ENCODE measurements at places on chromosomes 1 and 21. TPM values are rescaled to one million over a fixed set of nuclear protein-coding genes. Genes with fewer than 3 reads are reported as not detected.

GRCh38 chr1:158391099-158391498 lies 8.2 kb downstream of the OR10T2 start:
- DNase-seq, result no peak

DNA sequence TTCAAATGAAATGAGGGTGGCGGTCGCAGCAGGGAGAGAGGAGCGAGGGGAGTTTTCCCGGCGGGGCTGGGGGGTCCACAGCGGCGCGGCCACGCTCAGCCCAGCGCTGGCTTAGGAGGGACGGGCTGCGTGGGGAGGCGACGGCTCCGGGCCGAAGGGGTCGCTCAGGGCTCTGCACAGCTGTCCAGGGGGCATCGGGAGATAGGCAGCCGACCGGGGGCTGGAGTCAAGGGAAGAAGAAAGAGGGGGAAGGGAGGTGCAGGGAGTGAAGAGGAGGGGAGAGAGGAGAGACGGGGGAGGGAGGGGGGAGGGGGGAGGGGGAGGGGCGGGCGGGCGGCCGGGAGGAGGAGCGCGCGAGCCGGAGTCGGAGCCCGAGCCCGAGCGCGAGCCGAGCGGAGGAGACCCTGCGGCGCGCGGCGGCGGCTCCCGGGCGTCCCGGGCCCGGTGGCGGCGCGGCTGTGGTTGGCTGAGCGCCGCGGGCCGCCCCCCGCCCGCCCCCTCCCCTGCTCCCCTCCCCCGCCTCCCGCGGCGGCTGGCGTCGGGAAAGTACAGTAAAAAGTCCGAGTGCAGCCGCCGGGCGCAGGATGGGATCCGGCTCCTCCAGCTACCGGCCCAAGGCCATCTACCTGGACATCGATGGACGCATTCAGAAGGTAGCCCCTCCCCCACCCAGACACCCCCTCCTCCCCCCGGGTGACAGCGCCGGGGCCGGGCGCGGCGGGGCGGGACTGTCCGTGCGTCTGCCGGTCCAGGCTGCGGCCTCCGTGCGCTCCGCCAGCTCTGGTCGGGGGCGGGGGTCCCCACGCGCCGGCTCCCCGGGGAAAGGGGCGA lies at the start of gene PDE9A:
Gene PDE9A, plus strand, starts transcription at position 391 of the 831 bp plus-strand sequence. Its CDS starts 194 bp downstream, at position 585.
- DNase-seq, result peak; percentile 52

- no peak for DNase-seq
These were observed 2.8 kb downstream of the BATF3 start for GRCh38 chr1:212696721-212697331.

DNA sequence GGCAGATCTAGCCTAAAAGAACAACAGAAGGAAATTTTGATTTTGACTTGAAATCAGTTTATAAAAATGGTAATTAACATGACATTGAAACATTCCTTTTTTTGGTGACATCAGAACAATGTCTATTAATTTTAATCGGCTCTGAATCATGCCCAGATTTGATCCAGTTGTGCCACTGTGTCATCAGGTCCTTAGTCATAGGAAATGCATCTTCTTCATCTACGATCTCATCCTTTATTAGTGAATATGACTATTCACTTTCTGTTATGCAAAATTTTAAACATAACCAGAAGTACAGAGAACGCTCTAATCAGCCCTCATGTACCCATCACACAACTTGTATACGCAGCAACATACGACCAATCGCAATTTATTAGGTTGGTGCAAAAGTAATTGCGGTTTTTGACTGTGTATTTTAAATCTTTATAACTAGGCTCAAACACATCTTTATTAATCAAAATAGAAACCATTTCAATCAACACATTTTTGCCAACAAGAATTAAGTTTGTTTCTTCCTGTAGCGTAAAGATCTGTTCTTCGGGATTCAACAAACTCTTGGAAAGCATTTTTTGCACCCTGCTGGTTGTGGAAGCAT lies 40.3 kb upstream of the TLR5 start:
- DNase-seq, result no peak

GRCh38 chr21:14739590-14739989 lies 193.5 kb upstream of the SAMSN1 start:
- no peak for DNase-seq

The CENPF gene
- 2.9 TPM for total RNA-seq

DNA sequence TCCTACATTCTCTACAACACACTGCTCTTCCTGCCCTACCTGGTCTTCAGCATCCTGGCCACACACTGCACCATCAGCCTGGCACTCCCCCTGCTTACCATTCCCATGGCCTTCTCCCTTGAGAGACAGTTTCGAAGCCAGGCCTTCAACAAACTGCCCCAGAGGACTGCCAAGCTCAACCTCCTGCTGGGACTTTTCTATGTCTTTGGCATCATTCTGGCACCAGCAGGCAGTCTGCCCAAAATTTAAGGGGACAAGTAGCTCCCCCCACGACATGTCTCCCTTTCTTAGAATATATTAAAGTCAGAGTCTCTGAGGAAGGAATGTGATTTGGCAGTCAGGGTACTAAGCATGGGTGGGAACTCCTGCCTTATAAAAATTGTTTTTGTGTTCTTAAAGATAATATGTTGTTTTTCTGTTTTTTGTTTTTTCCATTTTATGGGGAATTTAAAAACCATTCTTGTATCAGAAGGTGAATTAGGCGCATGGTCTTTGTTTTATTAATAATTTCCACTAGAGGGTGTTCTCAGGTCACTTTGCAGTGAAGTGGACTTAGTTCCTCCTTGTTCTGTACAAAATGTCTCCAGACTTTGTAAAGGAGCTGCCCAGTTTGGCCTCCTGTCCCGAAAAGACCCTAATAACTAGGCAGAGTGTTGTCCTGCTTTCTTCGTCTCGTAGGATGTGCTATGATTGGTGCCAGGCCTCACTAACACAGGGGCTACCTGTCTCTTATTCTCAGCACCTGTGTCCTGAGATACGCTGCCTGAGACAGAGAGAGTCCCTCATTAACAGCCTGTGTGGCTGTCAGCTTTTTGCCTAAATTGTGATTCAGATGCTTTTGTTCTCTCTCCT lies 13.1 kb downstream of the UBIAD1 start:
- no peak for DNase-seq

DNA sequence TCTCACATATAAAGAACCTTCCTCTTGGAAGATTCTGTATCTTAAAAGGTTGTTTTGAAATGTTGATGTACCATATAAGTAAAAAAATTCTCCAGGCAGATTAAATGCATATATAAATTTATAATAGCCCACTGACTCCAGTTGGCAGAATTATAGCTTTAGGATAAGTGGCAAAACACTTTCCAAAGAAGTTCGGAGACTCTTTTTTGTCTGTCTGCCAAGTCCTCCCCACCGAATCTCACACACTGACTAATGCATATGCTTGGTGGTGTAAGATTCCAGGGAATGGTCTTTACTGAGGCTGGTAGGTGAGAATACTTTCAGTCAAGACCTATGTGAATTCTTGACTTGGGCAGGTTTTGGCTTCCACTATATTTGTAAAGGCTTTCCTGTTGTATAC lies 724.3 kb upstream of the CXADR start:
- no peak for DNase-seq

GRCh38 chr1:153490272-153491051 lies 30.0 kb upstream of the S100A7 start:
- peak; percentile 90 for DNase-seq

DNA sequence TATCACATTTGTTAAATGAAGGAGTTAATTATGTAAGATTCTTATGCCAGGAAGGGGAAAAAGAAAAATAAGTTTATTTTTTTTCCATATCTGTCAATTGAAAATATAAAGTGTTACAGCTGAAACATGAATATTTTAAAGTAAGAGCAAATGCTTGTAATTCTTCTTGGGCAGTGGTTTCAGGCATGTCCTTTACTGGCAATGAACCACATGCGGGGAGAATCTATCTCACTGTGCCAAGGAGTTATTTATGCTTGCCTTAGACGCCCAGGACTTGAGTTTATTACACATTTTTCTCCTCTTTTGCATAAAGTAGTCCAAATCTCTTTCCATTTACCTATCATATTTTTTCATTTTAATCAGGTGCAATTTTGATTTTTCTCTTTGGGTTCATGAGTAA lies 207.8 kb upstream of the NRIP1 start:
- DNase-seq, result no peak

The LCE3E gene
- total RNA-seq, result not detected

The FAM167B gene
- 2.3 TPM for total RNA-seq

The KRTAP19-7 gene
- total RNA-seq, result not detected

The ATXN7L2 gene
- total RNA-seq, result 29.4 TPM

DNA sequence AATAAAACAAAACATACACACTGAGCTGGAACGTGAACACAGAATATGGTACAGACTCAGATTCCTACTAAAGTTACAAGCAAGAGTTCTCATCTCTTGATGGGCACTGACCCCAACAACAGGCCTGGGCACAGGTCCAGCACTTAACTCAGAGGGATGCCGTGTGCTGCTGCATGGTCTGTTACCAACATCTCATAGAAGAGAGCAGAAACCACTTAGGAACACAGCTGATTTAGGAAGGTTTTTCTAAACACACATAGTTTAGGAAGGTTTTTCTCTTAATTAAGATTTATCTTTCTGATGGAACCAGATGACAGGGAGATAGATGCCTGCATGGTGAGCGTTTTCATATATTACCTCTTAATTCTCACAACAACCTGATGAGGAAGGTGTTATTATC lies 1.5 kb downstream of the GCLM start:
- DNase-seq, result no peak

DNA sequence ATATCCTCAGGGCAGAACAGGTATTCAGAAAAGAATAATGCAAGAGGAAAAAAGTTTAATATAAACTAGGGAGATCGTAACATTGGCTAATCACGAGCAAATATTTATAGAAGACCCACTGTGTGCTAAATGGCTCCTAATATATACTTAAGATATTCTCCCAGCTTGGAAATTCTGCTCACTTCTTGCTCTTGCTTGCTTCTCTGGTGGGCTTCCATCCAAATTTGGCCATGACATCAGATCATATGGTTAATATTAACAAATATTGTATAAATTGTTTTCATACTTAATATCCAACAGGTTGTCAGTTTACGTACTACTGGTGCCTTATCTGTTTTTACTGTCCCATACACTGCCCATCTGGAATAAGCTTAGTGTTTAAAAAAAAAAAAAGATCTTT lies 1.1 kb downstream of the COX20 start:
- no peak for DNase-seq

The PIGM gene
- 5.9 TPM for total RNA-seq
